ENCODE measurements at places on chromosomes 11 and 22.

- no peak for DNase-seq
These were observed 75.2 kb downstream of the MN1 start for GRCh38 chr22:27726331-27726685.

- DNase-seq, result peak; percentile 40
These were observed 172.0 kb upstream of the CADM1 start for GRCh38 chr11:115676206-115676605.

DNA sequence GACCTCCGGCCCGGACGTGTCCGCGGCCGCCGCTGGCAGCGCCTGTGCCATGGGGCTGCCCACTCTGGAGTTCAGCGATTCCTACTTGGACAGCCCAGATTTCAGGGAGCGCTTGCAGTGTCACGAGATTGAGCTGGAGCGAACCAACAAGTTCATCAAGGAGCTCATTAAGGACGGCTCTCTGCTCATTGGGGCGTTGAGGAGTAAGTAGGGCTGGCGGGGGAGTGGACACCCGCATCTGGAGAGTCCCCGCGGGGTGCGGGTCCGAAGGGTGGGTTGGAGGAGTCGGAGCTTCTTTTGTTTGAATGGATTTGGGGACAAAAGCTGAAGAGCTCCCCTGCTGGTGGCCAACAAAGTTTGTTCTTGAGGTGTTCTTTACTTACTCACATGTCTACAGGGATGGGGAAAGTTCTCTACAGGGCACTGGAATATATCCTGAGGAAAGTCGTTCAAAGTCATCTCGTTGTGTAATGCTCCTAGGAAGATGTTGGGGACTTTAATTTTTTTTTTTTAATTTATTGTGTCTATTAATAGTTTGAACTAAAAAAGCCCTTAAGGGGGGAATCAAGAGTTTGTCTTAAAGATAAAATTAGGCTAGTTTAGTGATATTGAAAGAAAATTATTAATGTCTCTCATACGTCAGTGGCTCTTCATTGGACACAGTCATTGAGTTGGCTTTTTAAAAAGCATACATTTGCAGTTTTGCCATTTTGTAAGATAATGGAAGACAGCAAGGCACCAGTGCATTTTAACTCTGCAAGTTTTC is 725 bp downstream of the ARHGAP42 start:
- DNase-seq, result peak; percentile 23

GRCh38 chr11:107716884-107717532 is 5.2 kb upstream of the SLN start:
- no peak for DNase-seq

DNA sequence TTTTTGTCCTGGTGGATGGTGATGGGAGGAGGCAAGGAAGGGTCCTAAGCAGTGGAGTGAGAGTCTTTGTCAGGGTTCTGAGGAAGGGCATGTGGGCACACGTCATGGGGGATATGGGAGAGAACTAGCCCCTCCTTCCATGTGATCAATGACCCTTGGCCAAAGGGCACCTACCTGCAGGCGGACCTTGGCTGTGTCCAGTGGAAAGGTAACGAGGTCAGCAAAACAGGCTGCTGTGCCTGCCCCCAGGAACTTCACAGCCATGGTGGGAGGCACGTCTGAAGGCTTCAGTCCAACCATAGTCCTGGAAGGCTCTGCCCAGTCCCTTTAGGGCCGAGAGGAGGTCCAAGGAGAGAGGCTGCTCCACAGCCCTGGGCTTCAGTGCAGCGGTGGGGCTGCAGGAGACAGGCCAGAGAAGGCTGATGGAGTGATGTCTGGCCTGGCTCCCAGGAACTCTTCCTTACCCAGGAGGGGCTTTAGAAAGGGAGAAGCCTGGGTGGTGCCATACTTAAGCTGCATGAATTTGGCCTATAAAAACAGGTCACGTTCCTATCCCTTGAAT is 2.1 kb downstream of the UCP3 start:
- DNase-seq, result no peak
